ENCODE measurements at places on chromosomes 5 and 9. TPM values are rescaled to one million over a fixed set of nuclear protein-coding genes. Genes with fewer than 3 reads are reported as not detected.

Gene PIP5K1B
- polyA plus RNA-seq: 48.8 TPM

Gene PRRX2
- 0.83 TPM for polyA plus RNA-seq

Gene HNRNPA0
- 9.4 TPM for polyA plus RNA-seq

Gene LRRC19
- polyA plus RNA-seq: not detected

Gene UHRF2
- polyA plus RNA-seq: 6.4 TPM

Gene MAMDC4
- polyA plus RNA-seq: 14.9 TPM

Gene SOHLH1
- polyA plus RNA-seq: not detected

Gene BTNL8
- polyA plus RNA-seq: not detected

Gene FCN1
- 3.2 TPM for polyA plus RNA-seq

Gene KIF24
- 0.19 TPM for polyA plus RNA-seq

Gene CTXN3
- not detected for polyA plus RNA-seq

Gene PRR16
- polyA plus RNA-seq: 4.0 TPM

Gene CDH9
- polyA plus RNA-seq: not detected

Gene PCAT7
- polyA plus RNA-seq: not detected

Gene SLC4A9
- polyA plus RNA-seq: not detected

Gene MYOT
- polyA plus RNA-seq: 9.7 TPM

Gene MRRF
- polyA plus RNA-seq: 27.0 TPM

Gene CDC14B
- 11.7 TPM for polyA plus RNA-seq

Gene CCL28
- polyA plus RNA-seq: 0.30 TPM

Gene DBH
- polyA plus RNA-seq: not detected

Gene PCDHA4
- polyA plus RNA-seq: not detected

Gene SLC23A1
- polyA plus RNA-seq: not detected

Gene SPOCK1
- polyA plus RNA-seq: 7.8 TPM

Gene RLN2
- polyA plus RNA-seq: not detected

Gene PLAC8L1
- polyA plus RNA-seq: not detected

Gene SPATA6L
- 0.14 TPM for polyA plus RNA-seq

Gene WDR70
- polyA plus RNA-seq: 9.1 TPM

Gene GPR150
- polyA plus RNA-seq: 0.04 TPM

Gene EIF4E1B
- not detected for polyA plus RNA-seq

Gene HMMR
- 0.15 TPM for polyA plus RNA-seq

Gene IFNA21
- polyA plus RNA-seq: not detected

Gene PRLR
- polyA plus RNA-seq: 0.11 TPM

Gene DMRT3
- not detected for polyA plus RNA-seq

Gene FAM169A
- 0.88 TPM for polyA plus RNA-seq

Gene AHRR
- polyA plus RNA-seq: 0.12 TPM
